ENCODE measurements at places on chromosomes 3 and 15. TPM values are rescaled to one million over a fixed set of nuclear protein-coding genes. Genes with fewer than 3 reads are reported as not detected.

DNA sequence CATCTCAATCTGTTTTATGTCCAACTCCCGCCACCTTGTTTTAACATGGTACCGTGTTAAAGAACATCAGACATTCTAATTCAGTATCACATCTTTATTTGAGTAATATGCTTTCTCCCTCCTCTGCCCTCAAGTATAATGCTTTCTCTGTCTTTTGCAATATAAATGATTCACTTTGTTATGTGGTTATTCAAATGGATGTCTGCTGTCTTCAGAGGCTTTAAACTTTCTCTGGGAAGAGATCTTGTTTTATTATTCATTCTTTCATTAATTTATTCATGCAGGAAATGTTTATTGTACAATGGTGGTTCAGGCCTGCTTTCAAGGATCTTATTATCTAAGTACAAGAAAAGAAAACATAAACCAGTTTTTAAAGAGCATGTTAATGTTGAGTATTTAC, 57.1 kb downstream of the RAP2B start:
- H3K36me3 ChIP-seq: no peaks in the 10 kb centered on the region
- H3K27ac ChIP-seq: no peak overlapping the region
- no peak for DNase-seq
- H3K4me1 ChIP-seq: peaks cover 12% of the 10 kb centered on the region
- H3K4me3 ChIP-seq: no peak overlapping the region

The ARPC4 gene
- polyA plus RNA-seq: 161 TPM

DNA sequence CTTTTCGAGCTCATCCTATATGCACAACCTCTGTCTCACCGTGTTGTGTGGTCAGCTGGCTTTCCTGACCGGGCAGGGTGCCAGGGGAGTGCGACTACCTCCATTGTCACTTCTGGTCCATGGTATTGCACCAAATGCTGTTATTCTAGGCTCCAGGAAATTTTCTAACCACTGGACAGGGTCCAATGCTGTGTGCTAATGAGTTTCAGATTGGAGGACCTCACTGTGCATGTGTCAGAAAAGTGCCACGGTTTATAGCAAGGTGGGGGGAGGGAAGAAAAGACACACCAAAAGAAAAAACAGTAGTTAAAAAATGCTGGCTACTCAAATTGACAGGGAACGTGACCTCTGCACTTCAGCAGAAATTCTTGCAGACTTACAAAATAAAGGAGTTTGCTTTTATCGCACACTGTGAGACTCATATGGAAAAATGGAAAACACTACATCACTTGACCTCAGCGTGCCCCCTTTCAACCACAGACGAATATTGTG, 480.1 kb downstream of the FOXP1 start:
- no peak for DNase-seq
- no peaks in the 10 kb centered on the region for H3K36me3 ChIP-seq
- H3K4me1 ChIP-seq: peaks cover 11% of the 10 kb centered on the region
- H3K27ac ChIP-seq: no peak overlapping the region
- no peak overlapping the region for H3K4me3 ChIP-seq
- H3K27me3 ChIP-seq: no peaks in the 10 kb centered on the region

- no peak overlapping the region for H3K4me3 ChIP-seq
- no peaks in the 10 kb centered on the region for H3K27me3 ChIP-seq
- DNase-seq: no peak
- no peak overlapping the region for H3K27ac ChIP-seq
- peaks cover 9% of the 10 kb centered on the region for H3K4me1 ChIP-seq
Measured at GRCh38 chr15:85394554-85395333, 14.3 kb downstream of the AKAP13 start.

GRCh38 chr15:89128320-89129122, 40.3 kb downstream of the ABHD2 start:
- no peak for DNase-seq
- H3K27me3 ChIP-seq: no peaks in the 10 kb centered on the region

DNA sequence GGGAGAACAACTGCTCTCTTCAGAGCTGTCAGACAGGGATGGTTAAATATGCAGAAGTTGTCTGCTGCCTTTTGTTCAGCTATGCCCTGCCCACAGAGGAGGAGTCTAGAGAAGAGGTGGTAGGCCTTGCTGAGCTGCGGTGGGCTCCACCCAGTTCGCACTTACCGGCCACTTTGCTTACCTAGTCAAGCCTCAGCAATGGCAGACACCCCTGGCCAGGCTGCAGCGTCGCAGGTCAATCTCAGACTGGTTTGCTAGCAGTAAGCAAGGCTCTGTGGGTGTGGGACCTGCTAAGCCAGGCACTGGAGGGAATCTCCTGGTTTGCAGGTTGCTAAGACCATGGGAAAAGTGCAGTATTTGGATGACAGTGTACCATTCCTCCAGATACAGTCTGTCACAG, 12.3 kb upstream of the TMEM45A start:
- no peak overlapping the region for H3K4me3 ChIP-seq
- no peaks in the 10 kb centered on the region for H3K36me3 ChIP-seq
- DNase-seq: no peak
- H3K27me3 ChIP-seq: no peaks in the 10 kb centered on the region

The GOLGA8G gene
- polyA plus RNA-seq: not detected

The P2RY13 gene
- not detected for polyA plus RNA-seq

DNA sequence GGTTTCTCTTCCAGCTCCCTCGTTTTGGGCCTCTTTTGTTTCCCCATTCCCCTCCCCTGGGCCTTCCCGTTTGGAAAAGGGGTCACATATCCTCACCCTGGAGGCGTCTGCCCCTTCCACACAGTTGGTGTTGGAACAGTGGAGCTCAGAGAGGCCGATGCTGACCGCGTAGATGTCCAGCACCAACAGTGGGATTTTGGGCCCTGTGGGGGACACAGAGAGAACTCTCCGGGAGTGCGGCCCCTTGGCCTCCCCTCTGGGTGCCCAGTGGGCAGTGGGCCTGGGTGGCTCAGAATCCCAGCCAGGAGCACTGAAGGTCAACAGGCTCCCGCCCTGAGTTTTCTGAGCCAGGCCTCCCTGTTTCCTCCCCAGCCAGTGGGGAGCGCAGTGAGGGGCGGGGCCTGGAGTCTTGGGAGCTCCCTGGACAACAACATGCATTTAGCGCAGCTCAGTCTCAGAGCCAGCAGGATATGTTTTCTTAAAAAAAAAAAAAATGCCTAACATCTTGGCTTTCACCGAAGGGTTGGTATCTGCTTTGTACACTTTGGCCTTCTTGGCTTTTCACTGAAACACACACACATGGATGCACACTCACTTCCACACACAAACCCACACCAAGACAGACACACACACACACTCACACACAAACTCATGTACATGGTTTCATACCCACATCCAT, 670 bp upstream of the ISLR start:
- H3K36me3 ChIP-seq: no peaks in the 10 kb centered on the region
- no peaks in the 10 kb centered on the region for H3K4me1 ChIP-seq
- no peak overlapping the region for H3K27ac ChIP-seq
- peaks cover 28% of the 10 kb centered on the region for H3K27me3 ChIP-seq
- H3K4me3 ChIP-seq: no peak overlapping the region

The TGM5 gene
- polyA plus RNA-seq: 0.23 TPM

DNA sequence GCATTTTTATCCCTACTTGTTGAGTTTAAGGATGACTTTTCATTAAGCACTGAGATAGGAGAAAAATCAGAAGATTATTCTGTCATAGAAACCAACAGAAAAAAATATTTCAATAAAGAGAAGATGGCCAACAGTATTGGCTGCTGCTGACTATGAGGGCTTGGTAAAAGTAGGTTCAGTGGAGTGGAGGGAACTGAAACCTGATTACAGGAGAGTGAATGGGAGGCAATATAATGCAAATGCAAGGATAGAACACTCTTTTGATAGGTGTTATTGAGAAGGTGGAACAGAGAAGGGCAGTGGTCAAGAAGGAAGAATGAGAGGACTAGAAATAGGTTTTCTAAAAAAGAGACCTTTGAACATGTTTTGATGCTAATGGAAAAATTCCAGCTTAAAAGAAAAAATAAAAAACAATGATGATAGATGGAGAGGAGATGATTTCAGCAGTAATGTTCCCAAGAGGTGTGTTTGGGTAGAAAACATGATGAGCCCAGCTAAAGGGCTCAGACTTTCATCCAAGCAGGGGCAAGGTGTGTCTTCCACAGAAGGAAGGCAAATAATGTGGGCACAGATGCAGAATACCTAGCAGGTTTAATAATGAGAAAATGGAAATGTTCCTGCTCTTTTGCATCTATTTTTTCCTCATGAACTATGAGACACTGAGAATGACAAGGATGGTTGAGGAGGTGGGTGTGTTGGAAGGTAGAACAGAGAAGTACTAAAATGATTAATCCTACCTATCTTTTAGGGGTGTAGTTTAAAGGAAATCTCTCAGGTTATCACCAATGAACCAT, 397.9 kb upstream of the GOLIM4 start:
- no peaks in the 10 kb centered on the region for H3K4me1 ChIP-seq
- DNase-seq: no peak
- H3K4me3 ChIP-seq: no peak overlapping the region

The LDHAL6B gene
- polyA plus RNA-seq: not detected

DNA sequence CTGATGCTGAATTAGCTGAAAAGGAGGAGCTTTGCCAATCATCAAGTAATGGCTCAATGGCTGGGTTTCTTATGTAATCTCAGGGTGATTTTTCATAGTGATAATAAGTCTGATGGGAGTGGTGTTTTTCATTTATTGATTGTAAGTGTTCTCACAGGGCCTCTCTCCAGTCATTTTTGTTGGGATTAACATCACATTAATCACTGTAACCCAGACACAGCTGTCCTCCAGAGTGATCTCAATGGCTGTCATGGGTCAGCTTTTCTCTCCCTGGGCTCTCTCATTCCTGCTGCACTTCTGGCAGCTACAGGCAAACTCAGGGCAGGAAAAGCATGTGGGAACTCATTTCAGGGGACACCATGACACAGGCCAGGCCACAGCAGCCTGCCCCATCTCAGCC, 162.9 kb downstream of the LRTM1 start:
- H3K4me1 ChIP-seq: no peaks in the 10 kb centered on the region
- H3K27me3 ChIP-seq: no peaks in the 10 kb centered on the region
- H3K36me3 ChIP-seq: no peaks in the 10 kb centered on the region
- H3K4me3 ChIP-seq: no peak overlapping the region
- H3K27ac ChIP-seq: no peak overlapping the region
- no peak for DNase-seq

- H3K27me3 ChIP-seq: no peaks in the 10 kb centered on the region
- H3K27ac ChIP-seq: no peak overlapping the region
- H3K4me3 ChIP-seq: no peak overlapping the region
- peaks cover 34% of the 10 kb centered on the region for H3K4me1 ChIP-seq
Measured at GRCh38 chr3:187919544-187919943, 174.3 kb upstream of the BCL6 start.

The PLA2G4E gene
- polyA plus RNA-seq: 1.1 TPM

DNA sequence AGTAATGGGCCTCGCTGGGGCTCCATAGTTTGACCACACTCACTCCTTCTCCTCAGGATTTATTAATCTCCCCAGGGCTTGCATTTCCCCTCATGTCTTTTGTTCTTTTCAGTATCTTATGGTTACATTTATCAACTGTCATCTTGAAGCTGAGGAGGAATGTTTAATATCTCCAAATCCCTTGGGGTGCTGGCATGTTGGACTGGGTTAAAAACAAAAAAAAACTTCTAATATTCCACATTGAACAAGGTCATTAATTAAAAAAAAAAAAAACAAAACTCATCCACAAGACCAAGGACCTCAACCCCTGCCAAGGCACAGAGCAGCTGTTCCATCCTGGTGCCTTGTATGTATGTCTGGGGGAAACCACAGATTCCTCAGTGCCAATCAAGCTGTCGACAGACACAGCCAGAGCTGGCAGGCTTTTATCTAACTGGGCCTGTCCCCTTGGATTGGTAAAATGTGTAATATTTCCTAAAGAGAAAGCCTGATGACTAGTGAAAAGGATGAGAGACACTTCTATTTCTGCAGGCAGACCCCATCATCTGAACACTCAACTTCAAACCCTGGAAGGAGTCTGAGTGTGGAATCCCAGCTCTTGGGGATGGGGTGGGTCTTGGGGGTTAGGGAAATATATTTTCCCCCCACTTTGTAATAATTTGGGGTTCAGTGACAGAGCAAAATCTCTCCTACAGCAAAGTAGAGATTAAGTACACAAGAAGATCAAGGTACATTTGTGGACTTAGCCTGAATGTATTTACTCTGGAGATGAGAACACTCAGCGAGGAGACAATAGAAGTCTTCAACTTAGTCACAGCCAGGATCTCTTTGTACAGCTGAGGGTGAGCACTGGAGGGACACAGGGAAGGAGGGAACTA, 69.1 kb downstream of the TTC23 start:
- no peaks in the 10 kb centered on the region for H3K4me1 ChIP-seq
- no peaks in the 10 kb centered on the region for H3K27me3 ChIP-seq
- no peak overlapping the region for H3K27ac ChIP-seq
- DNase-seq: no peak

The A4GNT gene
- polyA plus RNA-seq: not detected

DNA sequence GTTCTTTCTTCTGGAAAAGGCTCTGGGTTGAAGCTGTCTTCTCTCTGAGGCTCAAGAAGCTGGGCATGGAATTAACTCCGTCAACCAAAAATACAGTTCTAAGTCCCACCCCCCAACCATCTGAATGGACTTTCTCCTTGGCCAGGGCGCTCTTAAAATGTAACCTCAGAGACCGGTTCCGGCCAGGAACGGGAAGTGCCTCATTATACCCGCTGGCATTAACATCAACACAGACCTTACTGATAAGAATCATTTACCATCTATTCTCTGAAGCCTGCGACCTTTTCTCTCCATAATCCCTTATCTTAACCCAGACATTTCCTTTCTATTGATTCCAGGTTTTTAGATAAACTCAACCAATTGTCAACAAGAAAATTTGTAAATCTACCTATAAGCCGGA, 64.7 kb downstream of the ATP1B3 start:
- no peak for DNase-seq
- no peaks in the 10 kb centered on the region for H3K27me3 ChIP-seq
- H3K36me3 ChIP-seq: no peaks in the 10 kb centered on the region
- peak overlapping the region; percentile 62 for H3K27ac ChIP-seq
- H3K4me1 ChIP-seq: peaks cover 41% of the 10 kb centered on the region

GRCh38 chr3:82671466-82671865, 910.0 kb upstream of the GBE1 start:
- H3K4me1 ChIP-seq: no peaks in the 10 kb centered on the region
- H3K4me3 ChIP-seq: no peak overlapping the region
- no peaks in the 10 kb centered on the region for H3K27me3 ChIP-seq
- H3K27ac ChIP-seq: no peak overlapping the region
- DNase-seq: no peak

The NR2E3 gene
- polyA plus RNA-seq: 0.18 TPM

All from keratinocyte (primary cell).